ENCODE measurements at places on chromosomes 11 and 22.

DNA sequence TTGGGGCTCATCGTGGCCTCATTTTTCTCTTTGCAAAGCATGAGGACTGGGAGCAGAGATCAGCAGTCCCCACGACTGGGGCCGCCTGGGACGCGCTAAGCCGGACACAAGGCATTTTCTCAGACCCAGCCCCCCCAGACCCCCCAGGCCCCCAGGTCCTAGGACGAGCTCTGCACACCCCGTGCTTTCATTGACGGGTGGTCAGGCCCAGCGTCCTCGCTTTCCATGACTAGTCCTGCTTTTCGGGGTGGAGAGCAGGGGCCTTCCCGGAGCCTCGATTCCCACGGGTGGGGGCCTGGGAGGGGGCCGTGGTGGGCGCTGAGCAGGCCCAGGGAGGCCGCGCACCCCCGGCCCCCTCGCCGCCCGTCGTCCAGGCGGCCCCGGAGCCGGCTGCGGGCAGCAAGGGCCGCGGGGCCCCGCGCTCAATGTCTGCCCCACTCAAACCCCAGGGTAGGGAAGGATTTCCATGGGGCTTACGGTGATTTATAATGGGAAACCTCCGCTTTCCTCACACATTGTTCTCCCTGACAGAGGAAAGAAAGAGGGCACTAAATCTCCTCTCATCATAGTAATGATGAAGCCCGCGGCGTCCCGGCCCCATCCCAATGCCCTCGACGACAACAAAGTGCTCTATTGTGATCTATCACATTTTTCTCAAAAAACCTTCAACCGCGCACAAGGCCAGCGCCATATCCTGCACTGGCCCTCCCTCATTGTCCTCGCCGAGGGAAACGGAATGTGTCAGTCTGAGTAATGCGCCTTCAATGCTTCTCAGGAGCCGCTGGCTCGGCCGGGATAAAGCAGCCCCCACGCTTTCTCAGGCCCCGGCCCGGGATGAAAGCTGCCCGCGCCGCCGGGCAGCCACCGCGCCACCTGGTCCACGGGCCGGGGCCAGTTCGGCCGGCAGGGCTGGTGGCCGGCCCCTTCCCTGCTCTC, 10.4 kb upstream of the LINC01488 start:
- DNase-seq = no peak

DNA sequence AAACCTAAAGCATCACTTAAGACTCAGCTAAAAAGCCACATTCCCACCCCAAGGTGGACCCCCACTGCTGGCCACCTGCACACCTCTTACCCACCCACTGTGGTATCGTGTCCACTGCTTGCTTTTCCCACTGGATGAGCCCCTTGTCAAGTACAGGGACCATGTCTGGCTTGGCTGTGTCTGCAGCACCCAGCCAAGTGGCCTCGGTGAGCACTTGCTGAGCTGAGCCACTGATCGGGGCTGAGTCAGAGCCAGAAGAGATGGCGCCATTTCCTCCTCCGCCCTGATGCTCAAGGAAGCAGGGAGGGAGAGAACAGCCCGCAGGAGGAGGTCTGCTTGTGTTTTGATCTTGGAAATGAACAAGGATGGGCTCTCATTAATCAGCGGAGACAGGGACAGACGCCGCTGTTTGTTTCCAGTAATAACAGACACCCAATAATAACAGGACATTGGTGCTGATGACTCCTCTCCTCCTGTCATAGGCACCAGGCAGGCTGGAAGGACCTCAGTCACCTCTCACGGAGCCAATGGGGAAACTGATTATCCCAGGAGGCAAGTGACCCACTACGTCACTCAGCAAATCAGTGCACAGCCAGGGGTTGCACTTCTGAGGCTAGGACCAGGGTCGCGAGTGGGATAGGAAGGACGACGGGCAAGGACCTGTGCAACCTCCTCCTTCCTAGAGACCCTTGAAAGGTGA, 85.2 kb upstream of the RTL6 start:
- DNase-seq = no peak

GRCh38 chr11:68677432-68677831, 6.9 kb upstream of the GAL start:
- DNase-seq = no peak

GRCh38 chr11:23509023-23509422, 648.7 kb upstream of the CCDC179 start:
- DNase-seq = no peak

DNA sequence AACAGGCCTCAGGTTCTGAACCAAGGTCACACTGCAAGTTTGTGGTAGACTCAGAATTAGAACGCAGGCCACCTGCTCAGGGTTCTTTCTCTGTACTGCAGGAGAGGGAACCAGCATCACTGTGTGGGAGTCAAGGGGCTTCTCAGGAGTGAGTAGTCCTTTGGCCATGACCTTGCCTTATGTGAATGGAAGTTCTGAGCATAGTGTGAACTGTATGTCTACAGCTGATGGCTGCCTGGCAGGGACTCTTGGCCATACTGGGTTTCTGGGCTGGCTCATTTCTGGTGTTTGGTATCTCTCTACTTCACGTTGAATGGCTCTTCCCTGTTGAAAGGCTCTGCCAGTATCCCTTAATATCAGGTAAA, 40.1 kb upstream of the TUB start:
- DNase-seq = no peak

DNA sequence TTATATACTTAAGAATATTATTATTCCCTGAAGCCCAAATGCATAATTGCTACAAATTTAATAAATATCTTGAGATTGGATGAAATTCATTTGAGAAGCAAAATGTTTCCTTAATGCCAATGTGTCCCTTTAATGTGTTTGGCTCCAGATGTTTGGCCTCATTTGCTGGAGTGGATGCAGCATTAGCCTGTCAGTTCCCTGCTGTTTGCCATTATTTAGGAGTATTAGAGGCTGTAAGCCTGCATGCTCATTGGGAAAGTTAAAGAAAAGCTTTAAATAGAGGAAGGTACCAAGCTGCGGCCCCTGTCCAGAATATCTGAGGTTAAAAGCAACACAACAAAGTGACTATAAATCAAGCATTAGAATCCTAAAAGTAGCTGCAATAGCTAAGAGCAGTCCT, 54.8 kb upstream of the PITPNB start:
- peak; percentile 2 for DNase-seq

DNA sequence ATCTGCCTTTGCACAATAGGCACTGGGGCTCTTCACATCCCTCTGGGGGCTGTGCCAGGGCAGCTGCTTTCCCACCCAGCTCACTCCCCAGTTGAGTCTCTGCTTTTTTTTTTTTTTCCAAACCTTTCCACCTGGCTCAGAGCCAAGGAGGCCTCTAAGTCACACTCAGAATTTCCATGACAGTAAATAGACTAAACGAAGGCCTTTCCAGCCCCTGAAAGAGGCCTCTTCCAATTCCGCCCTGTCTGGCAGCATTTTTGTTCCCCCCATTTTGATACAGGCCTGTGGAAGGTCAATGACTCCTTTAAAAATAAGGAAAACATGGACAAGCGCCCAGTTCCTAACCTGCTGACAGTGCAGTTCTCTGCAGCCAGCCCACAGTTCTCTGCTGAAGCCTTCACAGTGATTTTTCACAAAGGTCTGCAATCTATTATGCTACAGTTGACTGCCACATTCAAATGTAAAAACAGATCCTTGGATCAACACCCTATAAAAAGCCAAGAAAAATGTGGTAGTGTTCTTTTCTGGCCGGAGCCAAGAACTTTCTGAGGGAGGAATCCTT, 107.5 kb upstream of the SESN3 start:
- peak; percentile 23 for DNase-seq

GRCh38 chr11:120857508-120857907, 166.4 kb upstream of the TBCEL start:
- DNase-seq = no peak

GRCh38 chr11:113725913-113726312, 19.8 kb upstream of the TMPRSS5 start:
- DNase-seq = no peak

DNA sequence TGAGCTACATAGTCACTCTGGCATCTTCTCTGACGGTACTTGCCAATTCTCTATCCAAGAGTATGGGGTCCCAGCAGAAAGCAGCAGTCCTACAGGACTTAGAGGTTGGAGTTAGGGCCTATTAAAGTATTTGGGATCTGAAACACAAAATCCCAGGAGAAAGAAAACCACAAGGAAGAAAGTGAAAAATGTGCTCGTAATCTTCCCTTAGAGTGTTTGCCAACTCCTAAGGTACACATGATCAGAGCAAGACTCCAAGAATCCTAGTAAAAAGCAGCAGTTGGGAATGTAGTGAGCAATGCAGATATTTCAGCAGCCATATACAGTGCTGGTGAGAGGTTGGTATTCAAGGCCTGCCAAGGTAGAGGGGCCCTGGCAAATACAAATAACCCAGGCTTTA, 71.6 kb downstream of the EXT2 start:
- DNase-seq = no peak

- no peak for DNase-seq
Measured at GRCh38 chr11:18449251-18449650, 6.4 kb upstream of the LDHAL6A start.

DNA sequence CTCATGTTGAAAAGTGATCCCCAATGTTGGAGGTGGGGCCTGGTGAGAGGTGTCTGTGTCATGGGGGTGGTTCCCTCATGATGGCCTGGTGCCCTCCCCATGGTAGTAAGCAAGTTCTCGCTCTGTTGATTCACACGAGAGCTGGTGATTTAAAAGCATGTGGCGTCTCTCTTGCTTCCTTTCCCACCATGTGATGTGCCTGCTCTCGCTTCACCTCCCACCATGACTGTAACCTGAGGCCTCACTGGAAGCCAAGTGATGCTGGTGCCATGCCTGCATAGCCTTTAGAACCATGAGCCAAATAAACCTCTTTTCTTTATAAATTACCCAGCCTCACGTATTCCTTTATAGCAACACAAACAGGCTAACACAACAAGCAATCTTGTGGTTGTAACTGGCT, 52.4 kb downstream of the VSIG10L2 start:
- DNase-seq = no peak

DNA sequence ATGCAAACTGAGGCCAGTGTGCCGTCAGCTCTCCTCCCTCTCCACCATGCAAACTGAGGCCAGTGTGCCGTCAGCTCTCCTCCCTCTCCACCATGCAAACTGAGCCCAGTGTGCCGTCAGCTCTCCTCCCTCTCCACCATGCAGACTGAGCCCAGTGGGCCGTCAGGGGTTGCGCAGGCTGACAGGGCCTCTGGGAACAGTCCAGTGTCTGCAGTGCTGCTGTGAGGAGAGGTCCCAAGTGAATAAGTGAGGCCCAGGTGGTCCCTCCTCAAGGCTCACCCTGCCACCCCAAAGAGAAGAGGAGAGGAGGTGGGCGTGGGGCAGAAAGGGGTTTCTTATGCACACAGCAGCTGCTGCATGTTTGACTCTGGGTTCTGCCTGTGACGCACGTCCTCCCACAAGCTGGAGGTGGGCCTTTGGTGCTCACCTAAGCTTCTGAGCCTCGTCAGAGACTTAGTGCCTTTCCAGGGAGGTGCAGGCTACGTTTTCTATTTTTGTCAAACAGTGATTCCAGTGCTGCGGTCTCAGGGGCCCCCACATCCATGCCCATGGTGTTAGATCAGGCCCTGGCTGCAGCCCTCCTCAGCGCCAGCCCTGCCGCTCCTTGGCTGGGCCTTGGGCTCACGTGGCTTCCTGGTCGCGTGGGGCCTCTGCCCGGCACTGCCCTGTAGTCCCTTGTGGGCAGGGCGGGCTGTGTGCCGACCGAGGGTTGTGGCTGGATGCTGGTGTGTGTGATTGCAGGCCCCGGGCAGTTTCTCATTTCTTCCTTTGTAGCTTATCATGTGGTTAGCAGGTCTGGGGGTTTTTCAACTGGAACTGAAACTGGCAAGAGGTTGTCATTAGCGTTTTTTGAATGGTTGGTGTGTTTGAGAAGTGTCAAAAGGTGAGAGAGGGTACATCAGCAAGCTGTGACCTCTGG, 7.1 kb downstream of the TPCN2 start:
- no peak for DNase-seq

DNA sequence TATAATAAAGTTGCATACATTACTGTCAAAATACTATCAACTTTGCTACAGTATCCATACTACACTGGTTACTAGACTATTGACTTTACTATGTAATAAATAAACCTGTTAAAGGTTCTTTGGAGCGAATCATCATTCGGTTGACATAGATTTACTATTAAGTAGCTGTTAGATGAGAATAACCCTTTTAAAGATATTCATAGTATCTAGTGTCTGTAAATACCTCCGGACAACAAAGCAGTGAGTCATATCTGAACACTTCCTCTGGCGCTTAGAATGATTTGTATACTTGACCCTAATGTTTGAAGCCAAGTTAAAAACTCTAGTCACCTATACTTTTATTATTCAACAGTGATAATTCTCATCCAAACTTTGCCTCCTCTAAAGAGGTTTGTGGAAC, 84.7 kb downstream of the MSANTD4 start:
- no peak for DNase-seq

DNA sequence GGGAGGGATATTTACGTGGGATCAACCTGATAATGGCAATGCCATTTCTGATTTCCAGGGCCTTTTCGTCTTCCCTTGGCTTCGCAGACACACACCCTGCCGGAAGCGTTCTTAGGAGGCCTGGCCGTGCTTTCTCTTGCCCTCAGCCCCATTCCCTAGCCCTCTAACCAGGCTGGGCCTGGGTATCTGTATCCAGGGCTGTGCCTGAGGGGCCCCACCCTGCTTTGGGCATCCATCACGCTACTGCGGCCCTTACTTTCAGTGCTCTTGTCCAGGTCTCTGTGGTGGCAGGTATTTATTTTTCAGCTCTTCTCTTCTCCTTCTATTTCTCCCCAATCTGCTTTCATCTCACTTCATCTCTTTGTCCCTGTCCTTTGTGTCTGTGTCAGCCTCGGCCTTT, 105.0 kb downstream of the ZBTB16 start:
- no peak for DNase-seq

- no peak for DNase-seq
Measured at GRCh38 chr11:66076561-66076960, 6.5 kb downstream of the PACS1 start.

GRCh38 chr11:134372961-134373360, 39.1 kb downstream of the B3GAT1 start:
- DNase-seq = no peak

DNA sequence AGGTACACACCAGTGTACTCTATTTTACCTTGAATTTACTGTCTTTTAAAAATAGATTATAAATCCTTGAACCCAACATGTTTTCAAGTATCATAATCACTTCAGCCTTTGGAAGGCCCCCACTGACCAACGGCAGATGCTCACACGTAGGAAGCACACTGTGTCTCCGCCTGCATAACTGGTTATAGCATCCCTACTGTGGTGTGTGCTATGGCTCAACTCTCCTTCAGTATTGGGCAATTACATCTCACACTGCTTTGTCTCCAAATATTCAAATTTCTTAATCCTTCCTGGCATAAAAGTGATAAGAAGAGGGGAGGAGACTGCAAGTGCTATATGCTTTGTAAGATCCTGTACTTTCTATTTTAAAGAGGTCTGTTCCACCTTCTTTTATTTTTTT, 165.7 kb downstream of the CADM1 start:
- no peak for DNase-seq

- DNase-seq = no peak
Measured at GRCh38 chr11:131710511-131710910, 340.1 kb downstream of the NTM start.

Data from NCI-H1417 treated with DMSO at 0.1 percent for 48 hours (cell line).